ENCODE measurements at places on chromosomes 3 and 15.

- DNase-seq = no peak
Measured at GRCh38 chr3:52513281-52513680, 18.1 kb downstream of the STAB1 start.

- DNase-seq = no peak
Measured at GRCh38 chr3:183252973-183253527, at the start of gene B3GNT5. TSS of gene B3GNT5 (plus strand) at chr3:183253253. CDS start at chr3:183269799, 16,546 bp downstream.

GRCh38 chr3:32153414-32154204 is 47.2 kb downstream of the GPD1L start:
- no peak for DNase-seq

GRCh38 chr15:35540885-35541284 is 5.1 kb downstream of the DPH6 start:
- DNase-seq = peak; percentile 87

- peak; percentile 62 for DNase-seq
Measured at GRCh38 chr3:12428126-12428525, 56.2 kb upstream of the TSEN2 start.

GRCh38 chr15:59691194-59691805 is 2.2 kb upstream of the BNIP2 start:
- peak; percentile 49 for DNase-seq

DNA sequence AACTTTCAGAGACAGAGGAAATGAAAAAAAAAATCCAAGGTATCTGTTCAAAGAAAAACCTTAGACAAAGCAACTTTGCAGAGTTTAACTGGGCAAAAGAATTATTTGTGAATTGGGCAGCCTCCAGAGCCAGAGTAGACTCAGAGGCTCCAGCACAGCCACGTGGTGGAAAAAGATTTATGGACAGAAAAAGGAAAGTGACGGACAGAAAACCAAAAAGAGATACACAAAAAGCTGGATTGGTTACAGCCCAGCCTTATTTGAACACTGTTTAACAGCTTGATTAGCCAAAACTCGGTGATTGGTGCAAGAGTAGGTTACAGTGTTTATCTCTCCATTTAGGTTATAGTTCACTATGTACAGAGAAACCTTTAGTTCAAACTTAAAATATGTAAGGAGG is 23.7 kb upstream of the GPD1L start:
- no peak for DNase-seq

DNA sequence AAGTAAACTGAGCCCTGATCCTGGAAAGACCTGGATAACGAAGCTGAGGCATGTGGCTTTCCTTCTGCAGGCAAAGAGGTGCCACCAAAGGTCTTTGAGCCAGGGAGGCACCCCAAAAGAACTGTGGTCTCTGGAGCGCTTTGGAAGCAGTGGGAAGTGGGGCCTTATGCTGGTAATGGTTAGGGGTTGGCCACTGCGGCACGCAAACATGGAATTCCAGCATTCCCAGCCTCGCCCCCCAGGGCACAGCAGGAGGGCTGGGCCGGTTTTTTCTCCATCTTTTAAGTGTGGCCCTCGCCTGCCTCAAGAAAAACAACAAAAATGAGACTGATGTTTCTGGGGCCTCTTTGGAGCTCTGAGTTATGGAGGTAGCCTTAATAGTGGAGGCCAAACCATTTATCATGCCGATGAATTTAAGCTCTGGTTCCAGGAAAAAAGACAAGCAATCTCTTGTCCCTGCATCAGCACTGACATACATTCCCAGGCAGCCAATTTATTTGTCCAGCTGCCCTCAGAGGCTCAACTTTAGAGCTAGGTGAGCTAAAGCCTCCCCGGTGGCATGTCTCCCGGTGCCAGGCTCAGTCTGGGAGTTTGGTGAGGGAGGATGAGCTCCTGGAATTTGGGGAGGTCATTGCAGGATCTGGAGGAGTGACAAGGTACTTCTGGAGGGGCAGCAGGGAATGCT is 109.0 kb downstream of the TLE3 start:
- no peak for DNase-seq

DNA sequence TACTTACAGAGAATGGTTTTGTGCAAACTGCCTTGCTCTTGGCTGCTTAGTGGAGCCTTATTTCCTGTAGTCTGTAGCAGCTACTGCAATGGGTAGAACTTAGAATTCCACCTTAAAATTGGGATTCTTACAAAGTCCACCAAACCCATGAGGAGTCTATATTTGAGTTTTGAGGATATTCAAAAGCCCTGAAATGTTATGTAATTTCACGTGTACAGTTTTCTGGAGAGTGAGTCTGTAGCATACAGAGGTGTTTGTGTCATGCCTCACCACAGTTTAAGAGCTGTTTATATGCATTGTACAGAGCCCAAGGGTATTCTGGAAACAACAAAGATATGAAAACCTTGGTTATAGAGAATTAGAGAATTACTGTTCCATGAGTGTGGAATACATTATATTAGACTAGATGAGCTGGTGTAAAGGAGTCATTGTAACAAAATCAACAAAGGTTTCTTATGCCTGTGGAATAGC is 114.4 kb downstream of the MBNL1 start:
- DNase-seq = no peak

GRCh38 chr3:157151627-157152026 is 8.3 kb downstream of the CCNL1 start:
- DNase-seq = no peak

GRCh38 chr15:40754574-40754882 is 526 bp downstream of the RMDN3 start:
- DNase-seq = no peak

DNA sequence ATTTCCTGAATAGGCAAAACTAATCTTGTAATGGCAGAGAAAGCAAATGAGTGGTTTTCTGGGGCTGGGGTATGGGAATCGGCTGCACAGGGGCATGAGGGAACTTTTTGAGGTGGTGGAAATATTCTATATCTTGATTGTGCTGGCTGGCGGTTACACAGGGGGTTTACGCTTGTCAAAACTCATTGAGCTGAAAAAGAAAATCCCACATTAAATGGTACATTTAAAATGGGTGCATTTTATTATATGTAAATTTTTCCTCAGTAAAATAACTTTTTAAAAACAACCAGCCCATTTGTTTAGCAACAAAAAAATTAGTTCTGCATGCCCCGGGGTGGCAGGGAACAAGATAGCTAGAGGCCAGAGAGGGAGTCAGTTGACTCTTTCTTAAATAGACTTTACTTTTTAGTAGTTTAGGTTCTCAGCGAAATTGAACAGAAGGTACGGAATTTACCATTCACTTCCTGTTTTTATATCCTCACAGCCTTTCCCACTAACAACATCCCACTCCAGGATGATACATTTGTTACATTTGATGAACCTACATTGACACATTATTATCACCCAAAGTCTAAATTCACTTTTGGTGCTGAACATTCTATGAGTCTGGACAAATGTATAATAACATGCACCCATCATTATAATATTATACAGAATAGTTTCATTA is 41.2 kb upstream of the BCL2A1 start:
- no peak for DNase-seq

GRCh38 chr15:67855842-67856241 is 16.0 kb upstream of the RNU6-1 start:
- DNase-seq = no peak

GRCh38 chr3:125310623-125311081 is 64.5 kb downstream of the ZNF148 start:
- DNase-seq = no peak

- no peak for DNase-seq
Measured at GRCh38 chr3:136694321-136694720, 57.9 kb downstream of the STAG1 start.

DNA sequence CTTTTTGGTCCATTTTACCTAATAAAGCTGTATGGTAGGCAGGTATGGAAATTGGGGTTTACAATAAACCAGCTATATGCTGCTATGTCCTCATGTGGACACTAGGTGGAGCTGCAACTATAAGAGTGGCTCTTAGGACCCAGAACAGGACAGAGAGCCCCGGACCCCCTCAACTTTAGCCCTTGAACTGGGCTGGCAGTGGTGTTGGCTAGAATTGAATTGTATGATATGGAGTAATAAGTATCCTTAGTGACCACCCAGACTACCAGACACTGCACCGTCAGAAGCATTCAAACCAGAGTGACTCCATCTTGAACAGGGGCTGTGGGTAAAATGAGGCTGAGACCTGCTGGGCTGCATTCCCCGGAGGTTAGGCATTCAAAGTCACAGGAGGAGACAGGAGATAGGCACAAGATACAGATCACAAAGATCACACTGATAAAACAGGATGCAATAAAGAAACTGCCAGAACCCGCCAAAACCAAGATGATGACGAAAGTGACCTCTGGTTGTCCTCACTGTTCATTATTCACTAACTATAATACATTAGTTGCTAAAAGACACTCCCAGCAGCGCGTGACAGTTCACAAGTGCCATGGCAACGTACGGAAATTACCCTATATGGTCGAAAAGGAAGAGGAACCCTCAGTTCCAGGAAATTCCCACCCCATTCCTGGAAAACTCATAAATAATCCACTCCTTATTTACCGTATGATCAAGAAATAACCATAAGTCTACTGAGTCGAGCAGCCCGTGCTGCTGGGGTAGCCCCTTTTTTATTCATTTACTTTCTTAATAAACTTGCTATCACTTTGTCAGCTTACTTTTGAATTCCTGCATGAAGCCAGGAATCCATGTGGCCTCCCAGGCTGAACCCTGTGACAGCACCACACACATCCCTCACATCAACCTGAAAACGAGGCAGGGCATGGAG is 68.7 kb upstream of the BLM start:
- DNase-seq = peak; percentile 85

- no peak for DNase-seq
Measured at GRCh38 chr3:127714125-127714571, 41.4 kb downstream of the ABTB1 start.

- DNase-seq = no peak
Measured at GRCh38 chr3:153072856-153073255, 89.2 kb upstream of the RAP2B start.

DNA sequence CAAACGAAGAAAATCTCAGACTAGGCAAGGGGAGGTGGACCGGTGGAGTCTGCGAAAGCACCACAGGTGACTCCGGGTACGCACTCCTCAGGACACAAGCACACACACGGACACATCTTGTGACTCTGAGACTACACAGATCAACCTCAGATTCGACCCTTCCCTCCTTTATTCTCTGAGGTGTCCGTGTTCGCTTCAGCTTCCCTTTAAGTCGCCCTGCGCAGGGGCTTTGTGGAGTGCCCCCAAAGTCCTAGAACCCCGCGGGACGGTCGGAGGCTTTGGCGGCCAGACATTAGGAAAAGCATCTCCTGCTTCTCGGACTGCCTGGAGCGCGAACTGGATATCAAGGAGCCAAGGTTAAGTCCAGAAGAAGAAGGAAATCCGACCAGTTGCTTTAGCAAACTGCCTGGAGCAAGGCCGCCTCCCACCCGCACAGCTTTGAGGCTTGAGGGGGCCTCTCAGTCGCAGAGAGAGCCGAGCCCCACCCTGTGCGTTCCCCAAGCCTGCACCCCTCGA is 730 bp downstream of the DGKG start:
- no peak for DNase-seq

DNA sequence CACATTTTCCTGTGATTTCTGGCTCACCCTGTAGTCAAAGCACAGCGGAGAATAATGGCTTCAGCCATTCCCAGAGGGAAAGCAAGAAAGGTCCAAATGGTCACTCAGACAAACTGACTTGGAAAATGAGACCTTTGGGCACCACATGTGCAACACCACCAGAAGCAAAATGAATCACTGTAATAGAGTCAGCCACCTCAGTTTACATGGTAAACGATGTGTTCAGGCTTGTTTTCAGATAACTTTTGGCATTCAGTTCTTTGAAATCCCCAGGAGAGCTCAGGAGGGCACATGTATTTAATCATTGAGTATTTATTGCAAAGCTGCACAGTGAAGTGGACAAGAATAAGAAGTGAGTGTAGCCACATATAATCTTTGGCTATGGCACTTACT is 38.4 kb upstream of the ALCAM start:
- no peak for DNase-seq

DNA sequence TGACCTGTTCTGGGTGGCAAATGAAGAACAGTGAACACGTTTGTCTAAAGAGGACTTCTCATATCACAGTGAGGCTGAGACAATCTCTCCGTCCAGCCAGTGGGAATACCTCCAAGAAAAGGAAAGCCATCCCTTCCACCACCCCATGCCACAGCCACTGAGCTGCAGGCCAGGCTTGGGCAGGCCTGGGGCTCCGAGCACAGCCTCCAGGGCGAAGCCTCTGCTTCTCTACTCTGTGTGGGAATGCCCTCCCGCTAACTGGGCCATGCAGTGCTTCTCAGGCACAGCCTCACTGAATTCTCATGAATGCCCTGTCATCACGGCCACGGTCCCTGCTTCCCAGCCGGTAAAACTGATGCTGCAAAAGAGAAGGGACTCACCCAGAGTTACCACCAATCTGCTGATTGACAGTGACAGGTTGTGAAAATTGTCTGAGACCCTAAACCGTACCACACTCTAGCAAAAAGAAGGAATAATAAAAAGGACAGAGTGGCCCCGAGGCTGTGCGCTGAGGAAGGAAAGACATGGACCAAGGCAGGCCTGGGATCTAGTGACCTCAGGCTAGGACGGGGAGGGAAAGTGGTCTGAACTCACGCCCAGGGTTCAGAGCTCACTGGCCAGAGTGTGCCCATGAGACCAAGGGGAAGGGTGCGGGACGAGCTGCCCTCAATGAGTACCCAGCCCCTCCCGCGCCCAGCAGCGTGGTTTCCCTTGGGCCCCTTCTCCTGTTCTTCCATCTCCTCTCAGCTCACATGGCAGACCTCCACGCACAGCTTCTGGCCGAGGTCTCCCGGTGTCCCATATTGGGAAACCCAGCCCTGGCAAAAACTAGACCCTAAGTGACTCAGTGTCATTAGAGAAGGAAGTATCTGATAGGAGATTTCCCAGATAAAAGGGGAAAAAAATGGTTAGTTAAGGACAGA is 52.8 kb downstream of the DHX30 start:
- DNase-seq = no peak

DNA sequence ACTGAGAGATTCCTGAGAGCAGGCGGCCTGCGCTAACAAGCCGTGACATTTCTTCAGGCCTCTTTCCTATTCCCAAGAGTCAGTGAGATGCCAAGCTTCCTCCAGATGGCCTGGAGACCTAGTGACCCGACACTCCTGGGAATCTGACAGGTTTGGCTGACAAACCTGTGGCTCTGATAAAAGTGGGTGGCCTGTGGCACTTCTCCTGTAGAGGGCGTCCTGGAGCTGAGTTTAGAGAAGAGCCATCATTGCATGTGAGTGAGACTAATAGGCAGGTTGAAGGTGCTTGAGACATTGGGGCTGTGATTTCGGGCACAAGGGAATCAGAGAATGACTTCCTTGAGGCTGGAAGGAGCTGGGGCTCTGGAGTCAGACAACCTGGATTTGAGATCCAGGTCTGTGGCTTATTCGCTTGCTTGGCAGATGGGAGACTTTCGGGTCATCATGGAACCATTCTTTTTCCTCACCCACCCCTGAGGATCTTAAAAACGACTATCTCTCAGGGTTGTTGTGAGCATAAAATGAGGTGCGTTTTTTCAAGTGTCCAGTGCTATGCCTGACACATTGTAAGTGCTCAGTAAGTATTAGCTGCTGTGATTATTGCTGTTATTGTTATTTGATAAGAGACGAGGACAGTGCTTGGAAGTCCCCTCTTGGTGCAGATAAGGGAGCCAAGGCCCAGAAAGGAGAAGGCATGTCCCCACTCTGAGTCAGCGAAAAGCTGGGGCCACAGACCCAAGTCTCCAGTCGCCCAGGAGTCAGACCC is 77.2 kb downstream of the SCN10A start:
- peak; percentile 15 for DNase-seq

All from fibroblast of skin of right quadriceps (primary cell).